ENCODE measurements at places on chromosomes 7 and 10.

- DNase-seq = no peak
Measured at GRCh38 chr7:76354981-76355730, 3.6 kb downstream of the YWHAG start.

DNA sequence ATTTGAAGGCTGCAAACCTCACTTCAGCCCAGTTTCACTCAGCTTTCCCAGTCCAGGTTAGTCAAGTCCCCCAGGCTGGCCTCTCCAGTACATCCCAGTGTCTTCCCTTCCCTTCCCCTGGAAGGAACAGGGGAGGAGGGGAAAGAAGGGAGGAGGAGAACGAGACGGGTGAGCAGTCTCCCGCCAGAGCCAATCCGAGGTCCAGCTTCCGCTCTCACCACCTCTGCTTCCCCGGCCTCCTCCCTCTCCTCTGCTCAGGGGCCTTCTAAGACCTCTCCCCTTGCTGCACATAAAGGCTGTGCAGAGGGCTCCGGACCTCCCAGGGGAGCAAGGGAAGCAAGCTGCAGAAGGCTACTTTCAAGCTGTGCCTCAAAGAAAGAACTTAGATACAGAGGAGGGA is 4.1 kb downstream of the ATG9B start:
- no peak for DNase-seq

- no peak for DNase-seq
Measured at GRCh38 chr7:19099194-19099593, 18.2 kb downstream of the TWIST1 start.

GRCh38 chr10:21831986-21832820 is 171.3 kb downstream of the DNAJC1 start:
- DNase-seq = no peak

- no peak for DNase-seq
Measured at GRCh38 chr7:25643770-25644394, 415.6 kb upstream of the NPVF start.

GRCh38 chr7:158973941-158974785 is 117.8 kb downstream of the DYNC2I1 start:
- DNase-seq = no peak

DNA sequence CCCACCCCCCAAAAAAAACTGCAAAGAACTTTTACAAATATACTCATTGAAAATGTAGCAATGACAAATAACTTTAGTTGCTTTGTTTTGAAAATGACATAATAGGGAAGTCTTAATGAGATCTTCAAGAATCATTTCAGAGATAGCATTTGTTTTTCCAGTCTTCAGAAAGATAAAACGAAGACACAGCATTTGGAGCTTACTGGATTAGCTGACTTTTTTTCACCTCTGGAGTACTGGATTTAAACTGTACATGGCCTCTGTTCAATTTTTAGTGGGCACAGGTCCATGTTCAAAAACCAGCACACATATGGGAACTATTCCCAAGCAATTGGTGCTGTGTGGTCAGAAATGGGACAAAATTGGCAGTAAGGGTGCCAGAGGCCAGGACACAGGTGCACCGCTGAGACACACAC is 3.9 kb downstream of the RAB11FIP2 start:
- DNase-seq = no peak

DNA sequence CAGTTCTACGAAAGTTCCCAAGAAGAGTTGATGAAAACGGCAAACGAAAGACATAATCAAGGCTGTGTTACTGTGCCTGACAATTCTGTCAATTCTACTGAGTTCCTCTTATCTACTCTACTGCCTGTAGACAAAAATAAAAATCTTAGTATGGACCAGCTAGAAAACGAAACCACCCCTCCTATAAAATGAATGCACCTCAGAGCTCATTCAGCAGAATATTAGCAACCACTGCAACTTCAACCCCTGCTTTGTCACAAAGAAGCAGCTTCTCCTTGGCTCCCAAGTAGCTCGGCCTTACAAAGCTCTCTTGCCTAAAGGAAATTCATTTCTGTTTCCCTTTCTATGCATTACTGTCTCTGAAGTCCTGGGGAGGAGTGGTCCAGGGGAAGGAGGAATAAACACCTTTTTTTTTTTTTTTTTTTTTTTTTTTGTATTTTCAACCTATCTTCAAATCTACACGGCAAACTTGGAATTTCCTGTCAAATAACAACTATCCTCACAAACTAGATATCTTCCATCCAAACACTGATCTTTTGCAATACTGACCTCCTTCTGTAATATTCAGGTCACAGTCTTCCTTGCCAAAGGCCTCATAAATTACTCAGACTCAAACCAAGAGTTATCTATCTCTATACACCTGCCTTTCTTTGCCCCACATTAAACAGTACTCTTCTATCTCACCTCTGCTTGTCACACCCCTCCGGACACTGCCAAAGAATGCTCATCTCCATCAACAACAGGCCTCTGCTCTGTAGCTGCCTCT is 74.3 kb downstream of the GLI3 start:
- no peak for DNase-seq

- no peak for DNase-seq
Measured at GRCh38 chr10:71138166-71138830, 74.1 kb upstream of the UNC5B start.

GRCh38 chr7:77893813-77894212 is 95.2 kb downstream of the PHTF2 start:
- DNase-seq = no peak

DNA sequence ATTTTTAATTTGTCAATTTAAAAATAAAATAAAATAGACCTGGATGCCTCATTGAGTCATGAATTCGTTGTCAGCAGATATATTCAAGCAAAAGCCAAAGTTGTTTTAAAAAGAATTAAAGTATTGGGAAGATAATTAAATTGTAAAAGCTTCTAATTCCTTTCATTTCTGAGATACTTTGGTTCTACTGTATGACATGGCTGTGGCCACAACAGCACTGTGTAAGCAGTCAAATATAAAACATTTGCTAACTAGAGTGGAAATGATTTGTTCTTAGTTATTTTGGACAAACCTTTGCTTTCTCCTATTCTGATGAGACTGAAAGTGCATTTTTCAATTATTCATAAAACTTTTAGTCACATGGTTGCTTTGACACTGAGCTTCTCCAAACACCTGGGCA is 143.6 kb upstream of the FAM13C start:
- no peak for DNase-seq

GRCh38 chr7:114788706-114789105 is 133.2 kb upstream of the MDFIC start:
- DNase-seq = no peak

DNA sequence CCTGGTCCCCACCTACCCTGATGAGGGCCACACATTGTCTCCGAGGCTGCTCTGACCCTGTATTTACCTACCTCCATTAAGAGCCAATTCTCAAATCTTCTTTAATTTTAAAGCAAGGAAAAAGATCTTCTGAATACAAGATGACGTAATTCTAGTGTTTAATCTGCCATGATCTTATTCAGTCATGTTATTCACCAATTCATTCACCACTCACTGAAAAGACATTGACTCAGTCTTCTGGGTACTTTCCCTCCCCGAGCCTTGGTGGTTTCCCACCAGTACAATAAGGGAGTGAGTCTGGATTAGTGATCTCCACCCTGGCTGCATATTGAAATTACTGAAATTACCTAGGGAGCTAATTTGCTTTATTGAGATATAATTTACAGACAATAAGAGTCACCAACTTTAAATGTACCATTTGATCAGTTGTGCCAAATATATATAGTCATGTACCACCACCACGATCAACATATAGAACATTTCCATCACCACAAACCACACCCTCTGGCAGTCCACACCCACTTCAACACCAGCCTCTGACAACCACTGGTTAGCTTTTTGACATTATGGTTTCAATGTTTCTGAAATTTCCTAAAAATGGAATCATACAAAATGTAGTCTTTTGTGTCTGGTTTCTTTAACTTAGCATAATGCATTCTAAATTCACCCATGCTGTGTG is 117.5 kb upstream of the UNC5B start:
- DNase-seq = no peak

DNA sequence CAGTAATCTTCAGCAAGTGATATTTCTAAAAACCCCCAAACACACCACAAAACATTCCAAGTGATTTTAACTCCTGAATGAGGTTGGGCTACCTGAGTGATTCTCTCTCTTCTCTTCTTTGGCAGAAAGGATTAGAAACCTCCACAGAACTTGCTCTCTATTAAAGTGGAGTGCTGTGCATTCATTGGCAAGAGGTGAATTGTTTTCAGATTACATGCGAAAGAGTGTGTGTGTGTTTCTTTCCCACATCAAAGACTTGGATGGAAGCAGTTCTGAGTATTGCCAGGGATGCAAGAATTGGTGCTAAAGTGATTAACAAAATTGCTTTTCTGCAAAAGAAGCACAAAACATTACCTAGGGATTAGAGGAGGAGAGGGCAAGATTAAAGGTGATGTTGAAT is 13.1 kb upstream of the FBXW4 start:
- no peak for DNase-seq

- peak; percentile 34 for DNase-seq
Measured at GRCh38 chr7:101538596-101539459, 90.3 kb downstream of the MYL10 start.

DNA sequence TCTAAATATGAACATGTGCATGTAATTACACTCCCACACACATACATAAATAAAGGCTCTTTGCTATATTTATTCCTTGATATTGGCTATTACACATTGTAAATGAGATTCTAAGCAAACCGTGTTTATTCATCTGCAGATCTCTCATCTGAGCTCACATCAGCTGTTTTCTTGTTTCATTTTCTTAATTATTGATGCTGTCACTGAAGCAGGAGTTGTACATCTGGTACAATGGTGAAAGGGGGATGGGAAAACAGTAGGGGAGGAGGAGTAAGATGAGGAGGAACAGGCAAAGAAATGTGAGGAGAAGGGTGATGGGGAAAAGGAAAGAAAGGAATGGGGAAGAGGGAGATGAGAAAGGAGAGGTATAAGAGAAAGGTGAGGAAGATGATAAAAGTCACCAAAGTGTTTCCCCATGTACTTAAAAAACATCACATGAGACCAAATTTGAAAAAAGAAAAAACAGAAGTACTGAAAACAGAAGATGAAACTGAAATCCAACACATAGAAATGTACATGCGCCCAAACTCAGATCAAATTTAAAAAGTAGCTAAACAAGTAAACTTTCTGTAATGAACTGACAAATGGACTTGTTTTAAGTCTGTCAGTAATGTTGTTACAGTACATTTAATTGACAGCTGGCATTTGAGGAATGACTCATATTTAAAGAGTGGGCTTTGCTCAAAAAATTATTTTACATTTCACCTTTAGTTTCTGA is 472.2 kb downstream of the ARL4A start:
- DNase-seq = no peak

- DNase-seq = no peak
Measured at GRCh38 chr7:86733783-86734182, 90.1 kb downstream of the GRM3 start.

DNA sequence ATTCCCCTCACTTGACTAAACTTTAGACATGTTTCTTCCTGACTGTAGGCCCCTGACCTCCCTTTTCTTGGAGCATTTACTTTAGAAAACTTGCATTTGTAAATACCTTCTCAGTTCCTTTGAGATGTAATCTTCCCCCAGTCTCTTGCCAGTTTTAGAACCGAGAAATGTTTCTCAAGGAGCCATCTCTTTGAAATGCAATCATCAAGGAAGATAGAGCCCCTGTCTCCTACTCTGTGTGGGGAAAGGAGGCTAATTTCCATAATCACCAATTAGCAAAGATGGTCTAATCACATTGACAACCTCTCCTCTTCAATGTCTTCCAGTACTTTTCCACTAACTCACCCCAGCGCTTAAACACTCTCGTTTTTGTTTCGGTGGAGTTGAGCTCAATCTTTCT is 70.0 kb upstream of the SMIM30 start:
- no peak for DNase-seq

- DNase-seq = no peak
Measured at GRCh38 chr10:113347508-113347907, 205.3 kb upstream of the HABP2 start.

DNA sequence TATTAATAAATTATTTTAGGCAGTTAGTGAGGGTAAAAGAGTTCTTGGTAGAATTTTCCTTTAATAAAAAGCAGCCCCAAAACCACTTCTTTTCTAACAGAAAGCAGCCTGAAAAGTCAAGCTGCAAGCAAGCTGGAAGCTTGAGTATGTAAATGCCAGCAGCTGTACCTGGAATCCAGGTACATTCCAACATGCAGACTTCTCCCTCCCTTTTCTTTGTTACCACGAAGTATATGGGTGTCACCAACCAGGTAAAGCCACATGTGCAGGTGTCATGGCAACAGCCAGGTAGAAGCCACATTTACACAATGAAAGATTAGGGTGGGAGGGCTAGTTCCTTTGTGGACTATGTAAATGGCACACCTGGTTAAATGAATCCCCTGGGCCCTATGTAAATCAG is 114.6 kb downstream of the EPC1 start:
- DNase-seq = no peak

GRCh38 chr10:125964558-125964957 is 68.2 kb downstream of the FANK1 start:
- DNase-seq = no peak

DNA sequence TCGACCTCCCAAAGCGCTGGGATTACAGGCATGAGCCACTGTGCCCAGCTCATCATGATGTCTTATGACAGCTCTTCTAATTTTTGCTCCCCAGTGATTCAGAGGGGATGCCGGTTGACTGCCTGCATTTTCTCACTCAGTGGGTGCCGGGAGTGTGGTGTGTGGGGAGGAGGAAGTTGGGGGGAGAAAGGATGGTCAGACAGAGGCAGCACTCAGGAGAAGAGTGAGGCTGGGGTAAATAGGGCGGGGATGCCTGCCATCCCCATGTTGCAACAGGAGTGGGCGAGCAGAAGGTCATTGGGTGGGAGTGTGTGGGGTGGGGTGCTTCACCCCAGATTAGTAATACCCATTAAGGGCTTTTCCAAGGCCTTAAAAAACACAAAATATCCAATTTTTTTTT is 3.5 kb upstream of the CCL24 start:
- no peak for DNase-seq

DNA sequence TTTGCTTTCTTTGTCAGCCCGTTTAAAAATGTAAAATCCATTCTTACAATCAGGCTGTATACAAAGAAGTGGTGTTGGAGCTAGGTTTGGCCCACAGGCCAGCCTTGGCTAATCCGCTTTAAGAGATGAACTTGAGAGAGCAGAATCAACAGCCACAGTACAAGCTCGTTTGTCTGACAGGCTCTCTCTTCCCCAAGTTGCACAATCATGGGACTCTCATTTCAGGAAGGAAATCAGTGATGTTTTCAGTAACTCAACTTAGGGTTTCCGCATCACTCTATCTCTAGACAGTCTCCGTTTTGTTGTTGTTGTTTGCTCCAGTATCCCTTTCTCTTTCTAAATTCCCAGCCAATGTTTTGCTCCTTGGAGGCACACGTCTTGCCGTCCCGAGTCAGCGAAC is 582.0 kb upstream of the MKI67 start:
- DNase-seq = no peak

DNA sequence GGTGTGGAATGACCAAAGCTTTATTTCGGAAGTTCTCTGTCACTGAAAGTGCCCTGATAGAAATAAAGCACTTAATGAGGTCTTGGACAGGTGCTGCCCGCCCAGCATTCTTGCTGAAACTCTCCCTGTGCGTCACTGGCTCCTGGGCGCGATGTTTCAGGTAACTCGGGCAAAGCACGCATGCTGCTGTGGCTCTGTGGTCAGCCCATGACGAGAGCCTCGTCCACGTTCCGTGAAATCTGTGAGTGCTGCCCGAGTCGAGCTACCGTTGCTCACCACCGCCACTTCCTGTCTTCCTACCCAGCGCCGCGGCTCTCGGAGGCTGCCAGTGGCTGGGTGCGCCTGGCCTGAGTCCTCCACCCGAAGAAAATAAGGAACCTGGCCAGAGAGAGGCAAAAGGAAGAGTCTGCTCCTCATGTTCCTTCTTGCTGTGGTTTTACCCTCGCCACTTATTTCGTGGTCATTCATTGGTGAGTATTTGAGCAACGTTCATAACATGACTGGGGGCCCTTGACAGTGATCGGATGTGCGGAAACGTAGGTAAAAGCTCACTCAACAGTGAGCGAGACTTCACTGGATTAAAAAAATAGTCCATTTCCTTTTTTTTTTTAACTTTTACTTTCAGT is 95.5 kb downstream of the MAP3K8 start:
- DNase-seq = peak; percentile 83
